ENCODE measurements at places on chromosomes 4 and X.

- no peak for DNase-seq
Measured at GRCh38 chr4:18075823-18076433, 54.4 kb upstream of the LCORL start.

DNA sequence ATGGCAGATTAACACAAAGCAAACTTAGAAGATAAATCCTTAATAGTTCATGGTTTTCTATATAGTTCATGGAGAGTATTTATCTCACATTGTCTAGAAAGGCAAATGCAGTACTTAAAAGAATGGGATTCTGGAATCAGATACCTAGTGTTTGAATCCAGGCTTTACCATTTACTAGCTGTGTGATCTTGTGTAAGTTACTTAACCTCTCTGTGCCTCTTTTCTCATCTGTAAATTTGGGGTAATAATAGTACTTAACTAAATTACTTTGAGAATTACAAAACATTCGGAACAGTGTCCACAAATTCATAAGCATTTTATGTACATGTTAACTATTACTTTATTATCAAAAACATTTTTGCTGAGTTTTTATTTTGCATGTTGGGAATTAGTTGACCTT lies 15.8 kb downstream of the MAGEB1 start:
- no peak for DNase-seq

- no peak for DNase-seq
Measured at GRCh38 chr4:108619372-108620100, 840 bp upstream of the RPL34 start.

GRCh38 chr4:52200339-52200725 lies 149.2 kb downstream of the SPATA18 start:
- no peak for DNase-seq

DNA sequence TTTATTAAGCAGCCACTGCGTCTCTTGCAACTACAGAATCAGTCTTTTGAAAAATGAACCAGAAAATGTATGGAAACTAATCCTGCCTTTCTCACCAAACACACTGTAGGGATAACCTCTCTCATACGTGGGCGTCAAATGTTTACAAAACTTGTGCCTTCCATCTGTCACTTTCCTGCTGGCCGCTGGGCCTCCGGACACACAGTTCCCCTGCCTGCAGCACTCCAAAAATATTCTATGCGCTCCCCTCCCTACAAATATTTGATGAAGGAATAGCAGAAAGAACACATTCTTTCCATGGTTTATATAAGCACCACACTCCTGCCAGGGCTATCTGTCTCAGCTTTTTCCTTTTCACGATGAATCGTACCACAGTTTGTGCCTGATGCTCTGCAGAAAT lies 14.9 kb upstream of the CYTL1 start:
- no peak for DNase-seq

DNA sequence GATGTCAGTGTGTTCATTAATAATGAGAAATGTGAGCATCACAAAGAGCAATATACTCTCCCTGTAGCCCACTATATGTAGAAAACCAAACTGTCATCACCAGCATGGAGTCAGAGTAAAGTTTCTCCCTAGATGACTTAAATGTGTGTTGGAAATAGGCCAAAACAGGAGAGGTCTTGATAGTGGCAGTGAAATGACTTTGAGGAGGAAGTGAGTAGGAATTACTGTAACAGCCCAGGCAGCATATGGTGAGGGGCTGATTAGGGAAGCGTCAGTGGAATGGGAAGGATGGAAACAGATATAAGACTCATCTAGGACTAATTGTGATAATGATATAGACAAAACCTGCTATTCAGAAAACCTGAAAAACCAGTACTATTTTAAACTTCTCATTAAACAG lies 83.9 kb downstream of the ATXN3L start:
- no peak for DNase-seq

DNA sequence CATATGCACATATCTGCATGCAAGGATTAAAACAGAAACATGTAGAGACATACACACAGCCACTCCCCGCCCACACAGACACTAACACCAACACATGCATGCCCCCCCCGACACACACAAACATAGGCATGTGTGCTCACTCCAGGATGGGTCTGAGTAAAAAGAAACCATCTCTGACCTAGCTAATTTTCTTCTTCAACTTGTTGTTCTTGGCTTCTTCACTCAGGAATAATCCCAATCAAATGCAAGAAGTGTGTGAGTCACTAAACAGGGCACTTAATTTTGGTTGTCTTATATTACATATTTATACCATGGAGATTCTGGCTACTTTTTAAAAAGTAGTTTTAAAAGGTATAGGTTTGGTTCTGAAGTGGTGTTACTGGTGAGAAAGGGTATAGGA lies 28.3 kb downstream of the ENOX2 start:
- no peak for DNase-seq

DNA sequence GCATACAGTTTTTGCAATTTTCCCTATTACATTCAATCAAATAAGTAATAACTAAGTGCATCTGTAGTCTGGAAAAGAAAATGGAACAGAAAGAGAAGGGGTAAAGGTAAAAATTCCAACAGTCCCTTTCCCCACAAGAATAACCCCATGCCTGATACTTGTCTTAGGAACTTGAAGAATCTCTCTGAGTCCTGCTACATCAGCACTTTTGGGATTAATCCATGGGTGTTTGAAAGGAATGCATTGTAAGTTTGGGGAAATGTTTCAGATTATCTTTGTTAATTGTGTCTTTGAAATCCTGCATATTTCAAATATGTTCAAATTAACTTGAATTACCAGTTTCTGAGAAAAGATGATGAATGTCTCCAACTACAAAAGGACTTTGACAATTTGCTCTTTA lies 667.3 kb upstream of the PRKX start:
- no peak for DNase-seq

DNA sequence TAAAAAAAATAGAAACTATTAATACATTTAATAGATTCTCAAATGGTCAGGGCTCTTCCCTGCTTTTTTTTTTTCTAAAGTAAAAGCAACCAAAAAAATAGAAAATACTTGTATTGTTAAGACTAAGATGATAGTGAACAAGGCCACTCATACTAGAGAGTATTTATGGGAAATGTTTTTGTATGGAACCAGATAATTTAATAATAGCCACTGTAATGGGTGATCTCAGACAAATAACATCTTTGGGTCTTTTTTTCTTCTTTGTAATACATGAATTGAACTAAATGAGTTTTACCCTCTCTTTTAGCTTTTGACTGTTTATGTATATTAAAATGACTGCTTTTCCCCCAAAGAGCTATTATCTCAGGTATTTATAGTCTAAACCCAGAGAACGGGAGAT lies 92.1 kb upstream of the ELOVL6 start:
- DNase-seq, result no peak

- no peak for DNase-seq
Measured at GRCh38 chrX:13270360-13270759, 49.5 kb downstream of the ATXN3L start.

- DNase-seq, result peak; percentile 66
Measured at GRCh38 chr4:159446266-159446976, 343.5 kb downstream of the RAPGEF2 start.

GRCh38 chr4:26819478-26820095 lies 41.1 kb upstream of the STIM2 start:
- DNase-seq, result no peak

DNA sequence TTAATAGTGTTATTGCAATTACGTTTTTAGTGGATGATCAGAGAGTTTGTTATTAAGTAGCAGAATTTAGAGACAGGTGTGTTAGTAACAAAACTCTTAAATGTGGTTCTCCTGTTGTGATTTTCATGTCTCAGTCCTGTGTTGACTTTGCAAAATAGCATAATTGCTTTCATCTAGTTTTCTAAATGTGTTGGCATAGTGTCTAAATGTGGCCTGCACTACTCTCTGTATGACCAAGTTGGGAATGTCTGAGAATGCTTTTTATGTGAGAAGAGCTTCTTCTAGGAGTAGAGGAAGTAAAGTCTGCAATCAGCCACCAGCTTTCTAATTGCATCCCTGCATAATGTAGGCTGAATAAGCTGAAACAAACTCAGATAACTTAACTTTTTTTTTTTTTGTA lies 158.6 kb upstream of the FAT1 start:
- DNase-seq, result no peak

- no peak for DNase-seq
Measured at GRCh38 chrX:24506082-24506481, 41.0 kb downstream of the PDK3 start.

DNA sequence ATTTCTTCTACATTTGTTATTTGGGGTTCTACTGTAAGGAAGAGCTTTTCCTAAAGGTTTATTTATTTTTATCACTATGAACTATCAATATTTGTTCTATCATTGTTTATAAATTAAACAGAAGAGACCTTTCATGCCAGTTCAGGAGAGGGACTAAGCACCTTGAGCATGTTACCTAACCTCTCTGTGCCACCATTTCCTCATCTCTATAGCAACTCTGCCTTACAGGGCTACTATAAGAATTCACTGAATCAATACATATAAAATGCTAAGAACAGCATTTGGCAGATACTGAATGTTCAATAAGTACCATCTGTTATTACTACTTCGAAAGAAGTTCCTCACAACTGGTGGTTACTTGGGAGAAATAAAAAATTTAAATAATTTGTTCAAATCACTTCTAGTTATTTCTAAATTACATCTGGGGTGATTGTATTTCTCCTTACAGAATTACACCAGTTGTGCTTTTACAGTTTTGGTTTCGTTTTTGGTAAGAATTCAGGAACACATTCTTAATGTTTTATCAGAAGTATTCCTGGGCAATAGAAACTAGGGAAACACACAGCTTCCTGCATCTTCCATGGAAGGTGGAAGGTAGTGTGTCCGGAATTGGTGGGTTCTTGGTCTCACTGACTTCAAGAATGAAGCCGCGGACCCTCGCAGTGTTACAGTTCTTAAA lies 32.9 kb downstream of the EREG start:
- no peak for DNase-seq

GRCh38 chr4:154312246-154312645 lies 179.4 kb downstream of the DCHS2 start:
- DNase-seq, result no peak

DNA sequence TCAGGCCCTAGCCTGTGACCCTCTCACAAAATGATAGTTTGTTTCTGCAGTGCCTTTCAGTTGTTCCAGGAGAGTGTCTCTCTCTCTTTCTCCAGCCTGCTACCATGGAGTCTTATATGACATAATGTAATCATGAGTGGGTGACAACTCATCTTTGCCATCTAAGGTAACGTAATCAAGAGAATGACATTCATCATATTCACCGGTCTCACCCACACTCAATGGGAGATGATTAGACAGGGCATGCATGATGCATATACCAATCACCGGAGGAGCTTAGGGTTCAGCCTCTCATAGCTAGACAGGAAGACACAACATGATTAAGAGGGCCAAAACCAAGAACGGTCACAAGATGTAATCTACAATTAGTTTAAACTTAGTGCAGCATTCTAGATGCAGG lies 97.1 kb upstream of the FAM9B start:
- no peak for DNase-seq
